ENCODE measurements at places on chromosomes 12 and 14. TPM values are rescaled to one million over a fixed set of nuclear protein-coding genes. Genes with fewer than 3 reads are reported as not detected.
A peak's percentile ranks its signal among the peaks of the same experiment; 100 is the strongest.

Gene OXA1L
- total RNA-seq, result 49.7 TPM

Gene PSME1
- 114 TPM for total RNA-seq

Gene GPR84
- total RNA-seq, result 2.5 TPM

Gene LGR5
- 1.3 TPM for total RNA-seq

Gene ZNF385A
- 23.2 TPM for total RNA-seq

Gene BDKRB2
- total RNA-seq, result 4.6 TPM

Gene TMEM121
- total RNA-seq, result 2.2 TPM

Gene TBX5
- not detected for total RNA-seq

Gene NOXRED1
- total RNA-seq, result 0.23 TPM

Gene ERBB3
- total RNA-seq, result 0.71 TPM

- DNase-seq, result no peak
Measured at GRCh38 chr14:54760866-54761575, 141.6 kb downstream of the GCH1 start.

- DNase-seq, result no peak
Measured at GRCh38 chr12:116759783-116760621, 21.9 kb downstream of the RNFT2 start.

DNA sequence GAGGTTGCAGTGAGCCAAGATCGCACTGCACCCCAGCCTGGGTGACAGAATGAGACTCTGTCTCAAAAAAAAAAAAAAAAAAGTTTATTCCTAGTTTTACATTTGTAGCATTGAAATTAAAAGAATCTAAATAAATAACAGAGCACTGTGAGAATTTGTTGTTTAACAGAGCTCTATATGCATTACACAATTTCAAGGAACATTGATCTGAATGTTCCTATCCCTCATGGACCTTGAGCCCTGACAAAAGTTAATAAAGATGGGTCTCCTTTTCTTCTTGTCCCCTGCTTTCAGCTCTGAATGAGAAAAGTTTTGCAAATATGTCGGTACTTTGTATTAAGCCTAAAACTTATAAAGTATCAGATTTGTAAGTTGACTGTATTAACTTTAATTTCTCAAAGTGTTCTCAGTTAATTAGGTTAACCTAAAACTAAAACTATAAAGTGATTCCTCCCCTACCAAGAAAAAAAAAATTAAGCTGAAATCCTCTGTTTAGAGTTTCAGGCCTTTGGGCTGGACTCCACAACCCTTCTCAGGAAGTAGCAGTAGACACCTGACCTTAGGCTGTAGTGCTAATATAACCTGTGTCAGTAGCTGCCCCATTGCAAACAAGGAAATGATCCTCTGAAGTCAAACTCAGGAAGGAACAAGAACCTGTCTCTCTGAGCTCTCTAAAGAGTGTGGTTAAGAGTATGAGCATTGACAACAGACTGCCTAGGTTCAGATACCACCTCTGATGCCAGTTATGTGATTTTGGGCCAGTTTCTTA, 477.6 kb downstream of the DPF3 start:
- no peak for DNase-seq

DNA sequence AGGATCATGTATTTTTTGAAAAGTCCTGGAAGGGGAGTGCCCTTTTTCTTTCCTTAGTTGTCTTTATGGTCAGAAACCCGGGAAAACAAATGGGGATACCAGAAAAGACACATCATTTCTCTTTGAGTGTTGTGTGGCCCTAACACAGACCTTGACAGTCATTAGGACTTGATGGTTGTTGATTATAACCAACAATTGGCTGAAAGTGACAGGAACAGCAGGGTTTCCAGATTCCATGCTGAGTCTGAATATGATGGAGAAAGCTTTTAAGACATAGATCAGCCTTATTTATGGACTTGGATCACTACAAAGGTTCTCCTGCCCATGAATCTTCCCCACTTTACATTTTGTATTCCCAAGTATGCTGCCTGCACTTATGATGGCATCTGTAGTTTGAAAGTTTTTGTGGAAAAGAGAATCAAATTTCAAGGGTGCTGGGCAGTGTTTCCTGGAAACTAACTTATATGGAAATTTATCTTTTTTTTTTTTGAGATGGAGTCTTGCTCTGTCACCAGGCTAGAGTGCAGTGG, 30.4 kb downstream of the POLR3B start:
- no peak for DNase-seq

- DNase-seq, result no peak
Measured at GRCh38 chr12:1660304-1661187, 30.3 kb upstream of the ADIPOR2 start.

GRCh38 chr12:27673101-27673718, 23.0 kb upstream of the REP15 start:
- no peak for DNase-seq

DNA sequence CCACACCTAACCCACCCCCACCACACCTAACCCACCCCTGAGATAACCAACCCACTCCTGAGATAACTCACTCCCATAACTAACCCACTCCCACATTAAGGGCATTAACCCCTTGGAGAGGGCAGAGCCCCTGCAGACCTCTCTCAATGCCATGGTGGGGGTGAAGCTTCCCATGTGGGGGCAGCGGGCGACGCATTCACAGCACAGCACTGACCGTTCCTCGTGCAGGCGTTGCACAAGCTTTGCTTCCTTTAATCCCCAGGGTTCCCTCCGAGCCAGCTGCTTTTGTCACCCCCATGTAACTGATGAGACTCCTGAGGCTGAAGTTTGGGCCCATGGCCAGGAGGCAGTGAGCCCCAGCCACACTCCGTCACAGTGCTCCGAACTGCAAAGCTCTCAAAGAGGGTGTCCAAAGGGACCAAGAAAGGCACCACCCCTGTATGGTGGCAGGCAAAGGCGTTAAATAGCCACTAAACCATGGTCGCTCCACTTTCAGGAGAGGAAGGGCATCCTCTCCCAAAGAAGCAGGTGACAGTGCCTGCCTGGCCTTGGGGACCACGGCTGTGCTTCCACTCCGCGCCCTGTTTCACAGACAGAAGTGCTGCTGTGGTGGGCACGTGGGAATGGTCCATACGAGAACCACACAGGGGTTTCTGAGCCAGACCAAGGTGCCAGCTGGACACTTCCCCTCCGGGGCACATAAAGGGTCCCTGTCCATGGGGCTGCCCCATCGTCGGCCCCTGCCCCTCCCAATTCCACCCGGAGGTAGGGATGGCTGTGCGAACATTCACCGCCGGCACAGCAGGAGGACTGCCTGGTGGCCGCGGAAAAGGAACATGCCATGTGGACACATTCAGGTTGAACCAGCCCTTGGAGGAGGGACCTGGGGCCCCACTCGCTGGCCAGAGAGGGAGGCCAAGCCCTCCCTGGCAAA, 28.3 kb downstream of the GALNT9 start:
- no peak for DNase-seq

DNA sequence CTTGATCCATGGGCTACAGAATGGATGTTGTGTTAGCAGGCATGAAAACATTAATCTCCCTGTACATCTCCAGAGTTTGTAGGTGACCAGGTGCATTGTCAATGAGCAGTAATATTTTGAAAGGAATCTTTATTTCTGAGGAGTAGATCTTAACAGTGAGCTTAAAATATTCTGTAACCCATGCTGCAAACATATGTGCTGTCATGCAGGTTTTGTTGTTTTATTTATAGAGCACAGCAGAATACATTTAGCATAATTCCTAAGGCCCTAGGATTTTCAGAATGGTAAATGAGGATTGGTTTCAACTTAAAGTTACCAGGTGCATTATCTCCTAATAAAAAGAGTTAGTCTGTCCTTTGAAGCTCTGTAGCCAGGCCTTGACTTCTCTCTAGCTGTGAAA, 3.5 kb upstream of the FITM1 start:
- no peak for DNase-seq

DNA sequence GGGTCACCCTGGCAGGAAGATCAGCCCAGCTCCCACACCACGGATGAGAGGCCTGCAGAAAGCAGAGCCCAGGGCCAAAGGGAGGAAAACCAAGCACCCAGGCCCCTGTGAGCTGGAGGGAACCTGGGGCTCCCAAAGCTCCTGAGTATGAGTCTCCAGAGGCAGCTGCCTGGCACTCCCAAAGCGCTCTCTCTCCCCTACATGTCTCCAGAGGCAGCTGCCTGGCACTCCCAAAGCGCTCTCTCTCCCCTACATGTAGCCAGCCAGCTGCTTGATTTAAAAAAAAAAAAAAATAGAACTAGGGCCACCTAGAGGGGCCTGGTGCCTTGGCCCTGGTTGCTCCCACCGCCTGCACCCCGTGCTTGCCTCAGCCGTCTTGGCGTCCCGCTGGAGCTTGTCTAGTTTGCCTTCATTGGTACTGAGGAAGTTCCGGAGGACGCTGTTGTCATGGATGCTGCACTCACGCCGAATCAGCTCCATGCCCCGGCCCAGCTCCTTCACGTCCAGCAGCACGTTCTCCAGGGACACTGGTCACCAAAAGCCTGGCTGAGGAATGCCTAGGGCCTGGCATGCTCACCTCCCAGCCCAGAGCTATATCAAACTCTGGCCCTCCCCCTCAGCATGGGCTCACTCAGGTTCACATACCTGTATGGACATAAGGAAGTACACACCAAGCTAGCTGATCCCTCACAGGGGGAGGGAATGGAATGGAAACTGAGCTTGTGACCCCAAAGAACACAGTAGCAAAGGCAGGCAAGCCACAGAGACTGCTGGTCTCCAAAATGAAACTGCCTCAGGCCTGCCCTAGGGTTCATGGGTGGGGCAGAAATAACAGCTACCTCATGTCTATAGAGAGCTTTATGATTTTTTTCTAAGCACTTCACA, 24.7 kb downstream of the PRPF40B start:
- no peak for DNase-seq

- no peak for DNase-seq
Measured at GRCh38 chr12:12930633-12931219, 21.2 kb downstream of the GPRC5D start.

- DNase-seq, result no peak
Measured at GRCh38 chr14:54864526-54864925, 38.1 kb downstream of the GCH1 start.

DNA sequence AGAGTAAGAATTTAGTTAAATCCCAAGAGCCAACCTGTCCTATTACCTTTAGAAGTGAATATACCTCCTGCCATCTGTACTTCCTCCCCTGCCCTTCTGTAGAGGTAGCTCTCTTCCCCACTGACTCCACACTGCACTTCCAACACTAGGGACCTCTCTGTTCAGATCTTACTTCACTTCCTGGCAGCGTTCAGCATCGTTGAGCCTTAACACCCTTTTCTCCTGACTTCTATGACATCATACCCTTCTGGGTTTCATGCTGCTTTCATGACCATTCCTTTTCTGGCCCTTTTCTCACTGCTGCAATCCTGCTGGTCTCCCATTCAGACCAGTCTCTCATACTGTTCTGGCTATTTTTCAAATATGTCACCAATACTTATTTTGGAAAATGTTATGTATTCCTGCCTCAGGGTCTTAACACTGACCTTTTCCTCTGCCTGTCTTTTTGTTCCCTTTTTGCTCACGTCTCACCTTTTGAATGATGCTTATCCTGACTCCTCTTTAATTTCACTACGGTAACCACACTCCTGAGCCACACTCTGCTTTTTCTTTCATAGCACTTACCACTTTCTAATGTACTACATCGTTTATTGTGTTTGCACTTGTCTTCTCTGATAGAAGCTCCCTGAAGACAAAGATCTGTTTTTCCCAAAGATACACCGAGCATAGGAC, 67.6 kb downstream of the PLEKHA5 start:
- DNase-seq, result no peak

- DNase-seq, result no peak
Measured at GRCh38 chr14:53630336-53630735, 326.3 kb downstream of the BMP4 start.

DNA sequence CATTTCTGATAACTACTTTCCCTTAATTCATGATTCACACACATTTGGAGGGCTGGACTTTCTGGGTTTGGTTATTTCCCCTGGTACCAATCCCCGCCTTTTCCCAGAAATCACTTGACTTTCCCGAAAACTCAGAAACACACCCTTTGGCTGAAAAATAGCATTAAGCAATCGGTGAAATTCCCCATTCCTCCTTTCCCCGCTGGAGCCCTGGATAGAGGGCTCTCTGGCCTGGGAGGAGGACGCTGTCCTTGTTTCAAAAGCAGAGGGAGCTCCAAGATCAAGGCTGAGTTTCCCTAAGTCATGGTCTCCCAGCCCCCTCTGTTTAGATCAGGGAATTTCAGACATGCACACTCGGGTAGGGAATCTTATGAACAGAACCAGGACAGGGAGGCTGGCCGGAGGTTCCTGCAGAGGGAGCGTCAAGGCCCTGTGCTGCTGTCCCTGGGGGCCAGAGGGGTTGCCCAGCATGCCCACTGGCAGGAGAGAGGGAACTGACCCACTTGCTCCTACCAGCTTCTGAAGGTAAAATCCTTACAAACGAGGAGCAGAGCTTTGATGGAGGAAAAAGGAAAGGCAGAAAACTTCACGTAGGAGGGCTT, at the start of gene C1S:
Gene C1S (plus strand): TSS at position 366 of the 602 bp plus-strand sequence. CDS start 1,195 bp downstream, outside the sequence.
- DNase-seq, result peak; percentile 87

All from posterior vena cava (tissue), 2 donors.